ENCODE measurements at places on chromosomes 5 and 9.

DNA sequence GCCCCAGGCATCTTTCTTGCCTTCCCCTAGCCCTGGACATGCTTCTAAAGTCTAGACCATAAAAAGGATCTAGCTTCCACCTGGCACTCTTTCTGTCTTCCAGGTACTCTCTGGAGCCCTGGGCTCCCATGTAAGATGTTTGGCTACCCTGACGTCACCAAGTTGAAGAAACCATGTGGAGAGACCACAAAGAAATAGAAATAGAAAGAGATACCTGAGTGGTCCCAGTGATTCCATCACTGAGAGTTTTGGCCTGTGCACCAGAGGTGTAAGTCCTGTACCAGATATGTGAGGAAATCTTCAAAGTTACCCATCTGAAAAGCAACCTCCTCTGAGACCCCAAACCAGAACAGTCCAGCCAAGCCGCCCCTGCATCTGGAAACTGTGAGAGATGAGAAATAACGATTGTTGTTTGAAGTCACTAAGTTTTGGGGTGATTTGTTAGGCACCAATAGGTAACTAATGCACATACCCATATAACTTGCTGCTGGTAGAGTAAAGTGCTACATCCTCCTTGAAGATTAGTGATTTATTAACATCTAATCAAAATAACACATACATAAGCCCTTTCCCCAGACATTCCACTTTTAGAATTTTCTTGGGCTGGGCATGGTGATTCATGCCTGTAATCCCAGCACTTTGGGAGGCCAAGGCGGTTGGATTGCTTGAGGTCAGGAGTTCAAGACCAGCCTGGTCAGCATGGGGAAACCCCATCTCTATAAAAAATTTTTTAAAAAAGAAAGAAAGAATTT, 85.7 kb upstream of the LHFPL2 start:
- no peak for DNase-seq

- no peak for DNase-seq
These were observed 108.1 kb downstream of the LHFPL2 start for GRCh38 chr5:78540335-78541085.

DNA sequence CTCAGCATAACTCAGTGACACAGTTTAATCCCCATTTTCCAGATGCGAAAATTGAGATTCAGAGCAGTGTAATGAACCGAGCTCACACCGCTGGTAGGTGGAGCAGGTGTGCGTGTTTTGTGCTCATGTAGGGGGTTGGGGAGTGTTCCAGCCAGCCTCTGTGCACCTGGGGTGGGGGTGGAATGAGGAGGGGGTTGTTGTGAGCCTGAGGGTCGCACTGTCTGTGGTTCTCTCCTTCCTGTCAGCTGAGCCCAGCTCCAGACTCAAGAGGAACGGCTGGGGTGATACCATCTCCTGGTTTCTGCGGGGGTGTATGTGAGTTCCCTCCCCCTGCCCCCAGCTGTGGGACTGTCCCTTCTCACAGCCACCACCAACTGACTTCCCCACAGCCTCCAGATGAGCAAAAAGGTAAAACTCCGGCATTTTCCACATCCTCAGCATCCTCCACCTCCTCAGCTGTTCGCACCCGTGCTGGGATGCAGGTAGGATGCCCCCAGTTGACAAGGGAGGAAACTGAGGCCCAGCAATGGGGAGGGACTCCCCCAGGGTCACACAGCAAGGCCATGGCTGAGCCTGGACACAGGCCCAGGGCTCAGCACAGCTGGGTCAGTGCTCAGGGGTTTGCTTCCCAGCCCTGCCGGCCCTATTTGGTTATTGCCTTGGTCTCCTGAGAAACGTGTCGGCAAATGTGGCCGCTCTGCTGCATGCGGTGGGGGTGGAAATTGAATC, 2.1 kb downstream of the SH2D3C start:
- DNase-seq: peak; percentile 86

GRCh38 chr9:114156657-114157421, 1.5 kb downstream of the COL27A1 start:
- DNase-seq: no peak

DNA sequence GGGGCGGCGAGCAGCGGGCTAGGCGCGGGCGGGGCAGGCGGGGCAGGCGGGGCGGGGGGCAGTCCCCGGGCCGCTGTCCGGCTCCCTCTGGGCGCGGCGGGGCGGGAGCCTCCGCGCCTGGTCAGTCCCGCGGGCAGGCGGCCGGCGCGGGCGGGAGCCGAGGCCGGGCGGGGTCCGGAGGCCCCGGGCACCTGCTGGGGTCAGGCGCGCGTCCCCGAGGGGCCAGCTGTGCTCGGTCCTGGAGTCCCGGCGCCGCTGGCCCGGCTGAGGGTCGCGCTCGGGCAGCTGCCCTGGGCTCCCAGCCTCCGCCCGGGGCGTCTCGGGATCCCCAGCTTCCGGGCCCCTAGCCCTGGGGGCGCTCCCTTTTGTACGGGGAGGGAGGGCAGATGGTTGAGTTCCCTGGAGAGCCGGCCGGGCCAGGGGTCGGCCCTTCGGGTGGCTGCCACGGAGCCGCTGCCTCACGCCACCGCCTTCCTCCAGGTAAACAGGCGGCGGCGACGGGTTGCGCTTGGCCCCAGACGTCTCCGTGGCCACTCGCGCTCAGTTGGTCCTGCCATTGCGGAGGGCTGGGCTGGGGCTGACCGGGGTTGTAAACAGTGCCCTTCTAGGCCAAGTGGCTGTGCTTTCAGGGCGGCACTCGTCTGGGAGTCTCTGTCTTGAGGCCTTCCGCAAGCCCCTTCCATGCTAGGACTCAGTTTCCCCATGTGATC, 473 bp downstream of the ZBTB34 start:
- peak; percentile 9 for DNase-seq

DNA sequence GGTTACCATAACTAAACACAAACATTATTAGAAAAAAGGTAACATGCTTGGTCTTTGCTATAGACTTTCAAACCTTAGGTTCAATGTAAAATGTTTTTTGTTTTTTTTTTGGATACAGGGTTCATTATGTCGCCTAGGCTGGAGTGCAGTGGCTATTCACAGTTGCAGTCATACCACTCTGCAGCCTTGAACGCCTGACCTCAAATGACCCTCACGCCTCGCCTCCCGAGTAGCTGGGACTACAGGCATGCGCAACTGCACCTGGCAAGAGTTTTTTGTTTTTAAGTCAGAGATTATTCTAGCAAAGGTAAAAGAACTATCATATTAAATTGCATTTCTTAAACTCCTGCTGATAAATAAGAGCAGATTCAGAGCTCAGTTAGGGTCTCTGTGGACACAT, 55.1 kb upstream of the NR5A1 start:
- DNase-seq: no peak

- DNase-seq: no peak
These were observed 176.6 kb downstream of the GABBR2 start for GRCh38 chr9:98532147-98532546.

- DNase-seq: no peak
These were observed 402.8 kb downstream of the MAT2B start for GRCh38 chr5:163908253-163908652.

DNA sequence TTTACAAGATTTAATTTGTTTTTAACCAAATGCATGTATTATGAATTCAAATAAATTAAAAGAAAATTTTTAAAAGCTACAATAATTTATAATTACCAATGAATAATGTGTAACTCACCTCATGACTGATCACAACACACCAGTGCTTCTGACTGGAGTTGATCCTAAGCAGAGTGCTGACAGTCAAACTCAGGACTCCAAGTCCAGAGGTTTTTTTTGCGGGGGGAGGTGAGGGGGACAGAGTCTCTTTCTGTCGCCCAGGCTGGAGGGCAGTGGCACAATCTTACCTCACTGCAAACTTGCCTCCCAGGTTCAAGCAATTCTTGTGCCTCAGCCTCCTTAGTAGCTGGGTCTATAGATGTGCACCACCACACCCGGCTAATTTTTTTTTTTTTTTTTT, 71.0 kb upstream of the MELK start:
- no peak for DNase-seq

- DNase-seq: no peak
These were observed 651.3 kb downstream of the PTPRD start for GRCh38 chr9:9961487-9961886.

DNA sequence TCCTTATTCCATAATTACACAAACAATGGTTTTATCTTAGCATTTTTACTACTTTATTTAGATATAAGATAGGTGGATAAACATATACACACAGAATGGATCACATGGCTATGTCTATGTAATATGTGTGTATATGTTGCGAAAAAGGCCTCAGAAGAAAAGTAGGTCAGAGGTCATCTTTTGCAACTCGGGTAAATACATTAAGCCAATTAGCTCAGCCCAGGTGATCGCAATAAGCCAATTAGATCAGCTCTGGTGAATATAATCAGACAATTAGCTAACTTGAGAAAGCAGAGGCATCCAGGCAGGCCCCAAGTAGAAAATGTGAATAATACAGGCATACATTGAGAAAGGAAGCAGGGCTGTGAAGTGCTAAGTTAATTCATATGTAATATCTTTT, 24.3 kb downstream of the SLCO4C1 start:
- DNase-seq: no peak
